Astrocyte of the cerebellum (primary cell): ENCODE measurements at places on chromosomes 12 and 14.
A peak's percentile ranks its signal among the peaks of the same experiment; 100 is the strongest.

DNA sequence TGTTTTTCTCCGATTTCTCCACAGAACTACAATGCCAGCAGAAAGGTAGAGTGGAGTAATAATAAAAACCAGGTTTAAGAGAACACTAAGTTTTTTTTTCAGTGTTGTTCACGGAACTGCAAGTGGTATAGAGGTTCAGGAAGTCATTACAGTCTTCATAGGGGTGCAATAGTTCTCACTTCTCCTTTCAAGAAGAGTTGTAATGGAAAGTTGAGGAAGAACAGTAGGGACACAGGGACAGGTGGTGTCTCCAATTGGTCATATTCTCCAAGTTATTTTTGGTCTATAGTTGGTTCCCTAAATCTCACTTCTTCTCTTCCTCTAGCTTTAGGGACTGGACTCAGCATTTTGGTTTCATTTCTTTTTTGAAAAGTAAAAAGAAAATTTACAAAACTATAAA lies 894.0 kb downstream of the NRXN3 start:
- DNase-seq = no peak

GRCh38 chr12:24491968-24492367 lies 456.9 kb downstream of the BCAT1 start:
- DNase-seq = no peak

- DNase-seq = no peak
These were observed 160.2 kb downstream of the CCDC91 start for GRCh38 chr12:28350502-28350901.

DNA sequence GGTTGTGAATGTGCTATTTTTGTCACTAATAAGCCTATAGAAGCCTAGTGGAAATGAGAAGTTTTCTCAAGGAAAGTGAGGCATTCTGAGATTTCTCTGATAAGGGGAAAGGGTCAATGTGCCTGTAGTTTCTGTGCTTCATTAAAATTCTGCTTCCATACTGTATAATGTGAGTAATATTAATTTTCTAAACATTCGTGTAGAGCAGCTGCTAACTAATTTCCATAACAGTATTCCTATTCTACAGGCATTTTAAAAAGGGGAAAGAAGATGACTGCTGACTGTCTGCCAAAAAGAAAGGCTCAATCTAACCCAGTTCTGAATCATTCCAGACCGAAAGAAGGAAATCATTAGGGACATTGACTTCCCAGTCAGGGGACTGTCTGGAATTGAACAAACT lies 293.3 kb upstream of the TMPO start:
- DNase-seq = no peak

GRCh38 chr12:24888813-24889212 lies 60.1 kb downstream of the BCAT1 start:
- DNase-seq = no peak

DNA sequence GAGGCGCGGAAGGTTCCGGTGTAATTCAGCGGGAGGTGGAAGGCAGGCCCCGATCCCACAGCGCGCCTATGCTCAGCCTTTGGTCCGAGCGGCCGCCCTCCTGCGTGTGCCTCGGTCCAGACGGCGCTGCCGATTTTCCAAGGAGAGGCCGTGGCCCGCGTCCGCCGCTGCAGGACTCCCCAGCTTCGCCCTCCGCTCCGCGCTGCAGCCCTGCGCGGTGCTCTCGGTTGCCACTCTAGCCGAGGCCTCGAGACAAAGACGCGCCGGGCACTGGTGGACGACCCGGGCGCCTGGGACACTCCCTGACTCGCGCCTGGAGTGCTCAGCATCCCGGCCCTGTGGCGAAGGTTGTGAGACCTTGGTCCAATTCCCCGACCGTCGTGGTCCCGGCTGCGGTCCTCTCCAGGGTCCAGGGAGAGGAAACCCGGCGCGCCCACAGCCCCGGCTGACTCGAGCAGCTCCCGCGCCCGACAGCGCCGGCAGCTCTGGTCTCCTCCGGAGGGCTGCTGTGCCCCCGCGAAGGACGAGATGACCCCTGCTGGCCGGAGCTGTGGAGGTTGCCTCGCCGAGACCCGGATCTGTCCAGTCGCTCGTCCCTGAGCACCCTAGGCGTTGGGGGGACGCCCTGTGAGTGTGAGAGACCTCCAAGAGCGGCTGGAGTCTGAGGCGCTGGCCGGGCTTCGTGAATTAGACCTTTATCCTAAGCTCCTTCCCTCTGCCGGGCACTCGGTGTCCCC lies 6.5 kb downstream of the HOXC12 start:
- DNase-seq = no peak

DNA sequence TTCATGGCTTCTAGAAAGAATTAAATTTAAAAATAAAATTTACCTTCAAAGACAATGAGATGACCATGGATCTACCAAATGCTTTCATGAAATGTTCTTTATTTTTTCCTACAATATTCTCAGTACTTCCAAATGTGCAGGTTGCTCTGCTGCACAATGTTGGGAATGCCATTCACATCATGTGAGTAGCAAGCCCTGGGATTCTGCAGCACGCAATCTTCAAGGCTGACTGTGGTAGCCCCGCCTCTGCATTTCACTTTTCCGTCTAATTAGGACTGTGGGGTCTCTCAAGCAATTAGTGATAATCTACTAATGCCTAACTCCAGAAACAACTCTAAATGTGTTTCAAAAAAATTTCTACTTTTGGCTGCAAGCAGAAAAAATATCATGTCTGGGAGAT lies 13.7 kb upstream of the NTN4 start:
- DNase-seq = no peak

- DNase-seq = no peak
These were observed 271 bp downstream of the DNAI7 start for GRCh38 chr12:25194722-25195055.

- DNase-seq = no peak
These were observed 393.2 kb upstream of the ATXN7L3B start for GRCh38 chr12:74144396-74144795.

- no peak for DNase-seq
These were observed 80.8 kb upstream of the C12orf71 start for GRCh38 chr12:27163048-27163715.

DNA sequence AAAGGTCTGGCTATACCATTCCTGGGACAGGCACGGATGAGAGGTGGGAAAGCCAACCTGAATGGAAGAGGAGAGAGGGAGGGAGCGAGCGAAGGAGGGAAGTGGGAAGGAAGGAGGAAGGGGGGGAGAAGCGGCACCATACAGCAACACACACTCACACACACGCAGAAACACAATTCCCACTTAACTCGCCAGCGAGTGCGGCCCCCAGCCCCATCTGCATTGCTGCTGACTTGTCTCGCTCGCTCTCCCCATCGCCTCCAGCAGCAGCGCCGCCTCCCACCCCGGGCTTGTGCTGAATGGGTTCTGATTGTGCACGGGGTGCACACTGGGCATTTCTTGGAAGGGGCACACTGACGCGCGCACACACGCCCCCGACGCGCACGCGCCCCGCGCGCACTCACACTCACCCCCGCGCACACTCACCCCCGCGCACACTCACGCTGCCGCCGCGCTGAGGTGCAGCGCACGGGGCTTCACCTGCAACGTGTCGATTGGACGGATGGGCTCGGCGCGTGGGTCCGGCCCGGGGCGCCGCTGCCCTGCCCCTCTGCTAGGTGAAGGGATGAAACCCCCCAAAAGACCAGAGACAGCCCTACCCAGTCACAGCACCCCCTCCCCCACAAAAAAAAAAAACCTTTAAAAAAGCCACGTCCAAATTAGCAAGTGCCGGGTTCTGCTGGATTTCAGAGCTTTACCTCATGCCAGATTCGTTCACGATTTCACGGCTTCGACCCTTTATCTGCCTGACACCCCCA lies 685 bp downstream of the GRIN2B start:
- DNase-seq = no peak

- DNase-seq = no peak
These were observed 27.6 kb upstream of the C14orf132 start for GRCh38 chr14:96011607-96012006.

DNA sequence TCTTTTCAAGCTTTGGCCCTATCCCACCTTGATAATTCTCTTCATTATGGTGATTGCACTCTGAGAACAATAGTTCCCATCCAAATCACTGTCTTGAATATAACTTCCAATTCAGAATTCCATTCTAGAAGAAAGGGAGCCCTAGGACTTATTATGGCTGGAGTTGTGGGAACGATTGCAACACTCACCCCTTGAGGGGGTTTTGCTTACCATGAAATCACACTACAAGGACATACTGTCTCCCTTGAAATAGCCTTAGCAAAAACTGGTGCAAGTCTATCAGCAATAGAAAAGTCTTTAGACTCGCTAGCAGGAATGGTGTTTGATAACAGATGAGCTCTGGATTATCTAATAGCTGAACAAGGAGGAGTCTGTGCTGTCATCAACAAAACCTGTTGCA lies 31.4 kb upstream of the OXA1L start:
- DNase-seq = no peak

DNA sequence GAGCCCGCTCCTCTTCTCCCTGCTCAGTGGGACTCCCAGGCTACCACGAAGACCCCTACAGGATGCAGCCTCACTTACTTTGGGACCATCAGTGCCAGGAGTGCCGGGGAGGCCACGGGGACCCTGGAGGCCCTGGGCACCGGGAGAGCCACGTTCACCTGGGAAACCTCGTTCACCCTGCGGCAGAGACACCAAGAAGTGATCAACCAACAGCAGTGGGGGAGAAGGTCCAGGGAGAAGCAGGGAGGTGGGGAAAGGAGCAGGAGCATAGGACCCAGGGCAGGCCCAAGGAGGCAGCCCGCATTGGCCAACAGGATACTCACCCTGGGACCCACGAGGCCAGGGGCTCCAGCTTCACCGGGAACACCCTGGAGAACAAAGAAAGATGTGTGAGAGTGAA lies 19.4 kb downstream of the TMEM106C start:
- DNase-seq = no peak

- no peak for DNase-seq
These were observed 44.8 kb upstream of the TBX5 start for GRCh38 chr12:114450515-114451300.

- no peak for DNase-seq
These were observed 11.6 kb upstream of the PPP1CC start for GRCh38 chr12:110754101-110754793.

GRCh38 chr12:42868291-42868690 lies 278.7 kb upstream of the PRICKLE1 start:
- DNase-seq = peak; percentile 86

- no peak for DNase-seq
These were observed 13.9 kb upstream of the PRICKLE1 start for GRCh38 chr12:42603246-42603990.

GRCh38 chr12:5014269-5014668 lies 29.4 kb upstream of the KCNA5 start:
- DNase-seq = no peak

DNA sequence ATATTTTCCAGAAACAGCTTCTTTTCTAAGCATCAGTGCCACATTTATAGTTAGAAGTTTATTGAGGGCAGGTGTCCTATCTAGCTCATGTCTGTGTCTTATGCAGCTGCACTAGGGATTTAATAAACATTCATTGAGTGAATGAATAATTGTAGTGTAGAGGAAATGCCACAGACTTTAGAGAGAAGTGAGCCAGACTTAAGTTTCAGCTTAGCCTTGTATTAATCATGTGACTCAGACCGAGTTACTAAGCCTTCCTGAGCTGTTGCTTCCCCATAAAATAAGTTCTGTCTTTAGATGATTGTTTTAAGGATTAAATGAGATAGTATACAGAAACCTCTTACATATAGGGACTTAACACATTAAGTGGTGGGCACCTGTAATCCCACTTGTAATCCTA lies 236.1 kb upstream of the DDHD1 start:
- no peak for DNase-seq

- DNase-seq = no peak
These were observed 56.9 kb downstream of the PHETA1 start for GRCh38 chr12:111312016-111312415.

DNA sequence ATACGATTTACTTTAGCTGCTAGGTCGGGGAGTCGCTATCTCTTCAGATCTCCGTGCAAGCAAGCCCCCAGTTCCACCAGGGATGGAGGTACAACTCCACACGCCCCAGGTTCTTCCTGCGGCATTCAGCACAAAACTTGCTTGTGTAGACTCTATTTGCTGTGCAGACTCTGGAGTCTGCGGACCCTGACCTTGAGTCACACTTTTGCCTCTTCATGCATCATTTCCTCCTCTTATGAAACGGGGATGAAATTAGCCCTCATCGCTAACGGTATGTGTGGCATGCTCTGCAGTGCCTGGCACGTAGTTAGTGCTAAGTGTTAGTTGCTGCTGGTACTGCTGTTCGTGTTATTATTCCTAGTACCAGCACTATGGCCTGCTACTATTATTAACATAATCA lies 84.4 kb downstream of the TMEM132D start:
- peak; percentile 15 for DNase-seq

- no peak for DNase-seq
These were observed 5.7 kb downstream of the SCARB1 start for GRCh38 chr12:124857921-124858461.

- no peak for DNase-seq
These were observed 481.5 kb downstream of the NPAS3 start for GRCh38 chr14:33420051-33420627.

GRCh38 chr12:45284096-45284901 lies 68.4 kb downstream of the ANO6 start:
- DNase-seq = no peak

DNA sequence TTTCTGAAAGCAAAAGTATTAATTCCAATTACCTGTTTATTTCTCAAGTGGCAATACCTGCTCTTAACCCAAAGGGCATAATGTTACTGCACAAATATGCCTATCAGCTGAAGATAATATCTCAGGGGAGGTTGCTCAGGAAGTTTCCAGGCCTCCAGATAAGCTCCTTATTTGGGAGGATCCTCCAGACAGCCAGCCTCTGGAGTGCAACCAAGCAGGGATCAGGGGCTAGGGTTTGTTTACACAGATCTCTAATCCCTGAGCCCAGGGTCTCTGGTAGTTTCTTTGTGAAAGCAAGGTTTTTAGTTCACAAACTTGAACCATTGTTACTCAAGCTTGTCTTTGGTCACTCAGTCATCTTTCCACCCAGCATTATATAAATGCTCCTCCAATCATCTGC lies 124.4 kb downstream of the SLC38A4 start:
- no peak for DNase-seq

GRCh38 chr12:54024127-54024526 lies 4.1 kb upstream of the HOXC6 start:
- DNase-seq = no peak

- no peak for DNase-seq
These were observed 1.5 kb upstream of the OTX2 start for GRCh38 chr14:56811593-56812363.

DNA sequence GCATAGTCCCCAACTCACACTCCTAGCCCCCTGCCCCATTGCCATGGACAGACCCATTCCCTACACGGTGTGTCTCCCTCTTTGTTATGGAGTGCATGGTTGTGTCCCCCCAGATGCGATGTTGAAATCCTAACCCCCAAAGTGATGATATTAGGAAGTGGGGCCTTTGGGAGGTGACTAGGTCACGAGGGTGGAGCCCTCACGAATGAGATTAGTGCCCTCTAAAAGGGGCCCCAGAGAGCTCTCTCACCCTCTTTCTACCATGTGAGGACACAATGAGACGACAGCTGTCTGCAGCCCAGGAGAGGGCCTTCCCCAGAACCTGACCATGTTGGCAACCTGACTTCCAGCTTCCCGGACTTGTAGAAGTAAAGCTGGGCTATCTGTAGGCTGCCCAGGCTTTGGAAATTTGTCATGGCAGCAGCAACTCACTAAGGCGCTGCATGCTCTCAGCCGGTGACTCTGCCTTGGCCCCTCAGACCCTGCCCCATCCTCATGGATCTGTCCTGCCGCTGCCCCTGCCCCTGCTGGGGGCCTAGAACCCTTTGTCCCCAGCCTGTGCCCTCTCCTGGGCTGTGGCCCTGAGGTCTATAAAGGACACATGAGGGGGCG lies 318.1 kb upstream of the RTL1 start:
- no peak for DNase-seq
